Amygdala (tissue), 56 donors: ENCODE measurements at places on chromosomes 4 and X.
A peak's percentile ranks its signal among the peaks of the same experiment; 100 is the strongest.

- no peak for DNase-seq
Observed at GRCh38 chrX:47235691-47236103, 2.9 kb downstream of the USP11 start.

DNA sequence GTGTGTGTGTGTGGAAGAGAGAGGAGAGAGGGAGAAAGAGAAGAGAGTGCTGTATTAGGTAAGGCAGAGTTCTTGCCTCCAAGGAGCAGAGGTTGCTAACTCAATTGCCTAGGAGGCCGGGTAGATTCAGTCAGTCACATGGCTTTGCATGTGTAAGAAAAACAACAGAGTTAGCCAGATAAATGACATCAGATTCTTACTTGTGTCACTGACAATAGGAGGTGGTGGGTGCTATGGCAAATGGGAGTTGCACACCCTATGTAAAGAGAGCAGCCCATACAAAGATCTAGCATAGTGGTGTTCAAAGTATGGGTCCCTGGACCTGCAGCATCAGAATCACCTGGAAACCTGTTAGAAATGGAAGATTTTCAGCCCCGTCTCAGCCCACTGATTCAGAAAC lies 14.4 kb upstream of the PGRMC2 start:
- no peak for DNase-seq

GRCh38 chr4:77843628-77844027 lies 19.0 kb upstream of the MRPL1 start:
- no peak for DNase-seq

- no peak for DNase-seq
Observed at GRCh38 chr4:113673450-113673849, 88.1 kb downstream of the CAMK2D start.

DNA sequence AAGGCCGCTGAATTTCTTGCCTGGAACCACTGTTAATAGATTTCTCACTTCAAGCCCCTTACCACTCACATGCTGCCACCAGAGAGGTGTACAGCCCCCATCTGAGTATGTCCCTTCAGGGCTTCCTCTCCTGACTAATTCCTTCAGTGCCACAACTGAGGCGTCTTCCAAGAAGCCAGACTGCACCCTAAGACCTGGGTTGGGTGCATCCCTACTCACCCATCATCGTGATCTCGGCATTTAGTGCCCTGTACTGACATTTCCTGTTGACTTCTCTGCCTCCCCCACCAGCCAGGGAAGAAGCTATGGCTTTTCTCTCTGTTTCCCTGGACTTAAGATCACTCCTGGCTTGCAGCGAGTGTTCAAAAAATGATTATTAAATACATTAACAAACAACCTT lies 40.4 kb upstream of the MAP3K15 start:
- DNase-seq, result no peak

DNA sequence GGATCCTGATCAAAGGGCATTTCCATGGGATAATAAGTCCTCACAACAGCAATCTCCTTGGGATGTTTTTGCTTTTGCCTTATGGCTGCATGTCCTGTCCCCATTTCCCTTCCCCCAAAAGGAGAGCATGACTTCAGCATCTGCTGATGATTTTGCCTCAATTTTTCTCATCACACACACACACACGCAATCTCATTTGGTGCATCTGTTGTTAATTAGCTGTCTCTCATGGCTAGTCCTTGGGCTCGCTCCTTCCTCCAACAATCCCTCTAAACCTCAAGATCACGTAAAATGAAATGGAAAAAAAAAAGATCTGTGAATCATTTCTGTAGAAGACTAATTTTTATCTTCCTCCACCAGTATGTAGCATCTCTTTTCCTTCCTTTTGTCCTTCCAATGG lies 153.6 kb downstream of the RBMX2 start:
- no peak for DNase-seq

DNA sequence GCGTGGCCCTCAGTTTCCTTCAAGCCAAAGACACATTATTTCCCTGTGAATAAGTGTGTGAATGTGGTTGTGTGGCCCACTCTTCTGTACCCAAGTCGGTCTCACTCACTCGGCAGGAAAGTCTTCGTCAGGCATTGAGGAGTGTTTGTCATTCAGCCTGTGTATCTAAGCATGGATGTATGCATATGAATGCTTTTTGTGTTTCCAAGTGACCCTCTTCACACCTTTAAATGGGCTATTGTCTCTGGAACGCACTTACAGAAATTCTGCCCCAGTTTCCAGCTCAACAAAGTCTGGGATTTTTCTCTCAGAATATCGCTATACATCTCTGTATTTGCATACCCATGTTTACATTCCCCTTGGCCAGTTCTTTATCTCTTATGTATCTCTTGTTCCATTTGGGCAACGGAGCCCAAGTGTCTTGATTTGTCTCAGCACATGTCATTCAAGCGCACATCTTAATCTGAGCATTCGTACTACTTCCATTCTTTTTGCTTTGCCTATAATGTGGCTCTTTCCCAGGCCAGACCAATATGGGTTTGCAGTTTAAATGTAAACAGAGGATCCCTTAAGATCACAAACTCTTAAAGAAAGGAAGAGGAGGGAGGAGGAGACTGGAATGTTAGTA lies 4.8 kb downstream of the BCOR start:
- no peak for DNase-seq

DNA sequence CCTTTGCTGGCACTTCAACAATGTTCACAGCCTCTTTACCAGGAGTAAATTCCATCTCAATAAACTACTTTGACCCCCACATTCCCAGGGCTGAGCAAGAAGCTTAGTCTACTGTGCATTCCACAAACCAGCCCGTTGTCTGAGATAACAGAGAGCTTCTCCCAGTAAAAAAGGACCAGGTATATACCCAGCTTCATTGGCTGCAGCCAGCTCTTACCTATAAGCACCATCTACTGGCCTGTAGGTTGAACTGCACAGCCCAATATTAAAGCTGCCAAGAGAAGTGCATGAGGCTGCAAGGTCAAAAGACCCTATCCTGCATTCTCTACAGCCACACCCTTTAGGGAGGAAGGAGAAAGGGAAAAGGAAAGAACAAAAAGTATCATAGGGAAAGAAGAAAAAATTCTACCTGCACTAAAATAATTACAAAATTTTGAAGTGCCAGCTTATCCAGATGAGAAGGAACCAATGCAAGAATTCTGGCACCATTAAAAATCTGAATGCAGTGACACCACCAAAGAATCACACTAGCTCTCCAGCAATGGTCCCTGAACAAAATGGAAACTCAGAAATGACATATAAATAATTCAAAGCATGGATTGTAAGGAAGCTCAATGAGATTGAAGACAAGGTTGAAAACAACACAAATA lies 45.7 kb upstream of the INTU start:
- DNase-seq, result no peak

DNA sequence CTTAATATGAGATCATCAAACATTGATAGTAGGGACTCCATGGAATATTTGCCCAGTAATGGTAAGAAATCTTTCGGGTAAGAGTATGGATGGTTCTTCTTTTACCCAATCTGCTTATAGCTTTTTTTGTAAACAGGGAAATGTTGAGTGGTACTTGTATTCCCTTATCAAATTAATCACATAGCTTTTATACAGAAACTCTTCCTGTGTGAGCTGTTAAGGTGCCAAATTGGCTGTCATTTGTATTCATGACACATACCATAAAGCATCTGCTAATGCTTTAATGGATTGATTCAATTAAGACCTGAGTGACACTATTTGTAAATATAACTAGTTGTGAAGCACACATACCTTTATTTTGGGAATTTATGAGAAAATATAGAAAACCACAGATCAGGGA lies 34.2 kb downstream of the KLF3 start:
- DNase-seq, result no peak

DNA sequence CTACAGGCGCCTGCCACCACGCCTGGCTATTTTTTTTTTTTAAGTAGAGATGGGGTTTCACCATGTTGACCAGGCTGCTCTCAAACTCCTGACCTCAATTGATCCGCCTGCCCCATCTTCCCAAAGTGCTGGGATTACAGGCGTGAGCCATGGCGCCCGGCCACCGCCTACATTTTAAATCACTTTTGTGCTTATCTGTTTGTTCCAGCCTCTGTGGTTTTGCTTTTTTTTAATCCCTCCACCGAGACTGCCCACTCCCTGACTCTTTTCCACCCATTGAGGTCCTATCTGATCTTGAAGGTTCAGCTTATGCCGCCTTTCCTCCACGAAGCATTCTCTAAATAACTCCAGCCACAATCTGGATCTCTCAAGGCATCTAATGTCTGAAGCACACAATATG lies 73.5 kb downstream of the CHRDL1 start:
- DNase-seq, result no peak

DNA sequence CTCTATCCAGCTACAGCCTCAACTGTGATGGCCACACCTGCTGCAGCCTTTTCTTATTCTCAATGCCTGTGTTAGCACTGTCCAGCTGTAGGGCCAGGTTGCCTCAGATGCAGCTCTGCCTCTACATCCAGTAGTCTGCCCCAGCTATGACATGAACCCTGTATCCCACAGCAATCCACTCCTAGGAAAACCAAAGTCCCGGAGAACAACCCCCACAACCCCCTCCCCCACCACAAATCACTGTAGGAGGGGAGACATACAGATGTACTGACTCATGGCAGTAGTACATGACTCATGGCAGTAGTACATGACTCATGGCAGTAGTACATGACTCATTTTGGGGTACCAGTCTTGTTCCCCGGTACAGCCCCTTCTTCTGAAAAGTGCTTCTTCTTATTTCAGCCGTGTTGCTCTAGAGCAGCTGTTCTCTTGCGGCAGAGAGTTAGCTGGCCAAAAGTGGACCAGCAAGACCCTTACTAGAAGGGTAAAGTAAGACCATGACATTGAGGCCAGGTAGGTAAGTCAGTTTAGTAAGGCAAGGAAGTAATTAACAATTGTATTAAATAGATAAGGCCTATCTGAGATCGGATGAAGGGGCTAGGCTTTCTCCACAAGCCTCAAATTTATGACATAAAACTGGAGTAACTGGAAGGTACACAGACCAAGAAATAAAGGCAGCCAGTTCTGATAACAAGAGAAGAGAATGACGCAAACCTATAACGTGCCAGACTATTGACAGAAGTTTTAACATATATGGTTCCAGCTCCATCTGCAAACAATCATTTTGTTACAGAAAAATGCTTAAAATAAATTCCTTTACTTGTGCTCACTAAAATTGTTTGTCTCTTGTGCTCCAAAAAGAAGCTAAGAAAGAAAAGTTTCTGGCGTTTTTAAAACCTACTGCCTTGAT lies 221.4 kb downstream of the TACR3 start:
- no peak for DNase-seq

DNA sequence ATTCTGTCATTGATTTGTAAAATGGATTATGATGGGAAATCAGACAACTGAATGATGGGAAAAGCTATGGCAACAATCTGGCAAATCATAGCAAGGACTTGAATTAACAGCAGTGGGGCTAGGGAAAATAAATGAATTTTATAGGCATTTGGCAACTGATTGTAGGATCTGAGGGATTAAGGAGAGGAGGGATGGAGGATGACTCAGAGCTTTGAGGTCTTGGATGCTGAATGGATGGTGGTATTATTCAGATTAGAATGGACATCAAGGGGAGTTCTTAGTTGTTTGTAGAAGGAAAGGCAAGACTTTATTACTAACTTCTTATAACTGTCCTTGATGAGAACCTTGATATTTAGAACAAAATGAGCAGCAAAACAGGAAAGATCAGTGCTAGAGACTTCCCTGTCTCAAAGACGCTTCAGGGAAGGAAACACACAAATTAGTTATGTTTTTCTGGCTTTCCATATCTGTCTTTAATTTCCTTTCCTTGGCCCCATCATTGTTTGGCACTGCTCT lies 51.4 kb upstream of the HHIP start:
- no peak for DNase-seq

- DNase-seq, result no peak
Observed at GRCh38 chrX:123237271-123237670, 53.2 kb downstream of the GRIA3 start.

- DNase-seq, result no peak
Observed at GRCh38 chr4:138178566-138178965, 63.6 kb downstream of the SLC7A11 start.

GRCh38 chrX:48631376-48632090 lies 34.2 kb downstream of the WDR13 start:
- peak; percentile 27 for DNase-seq

DNA sequence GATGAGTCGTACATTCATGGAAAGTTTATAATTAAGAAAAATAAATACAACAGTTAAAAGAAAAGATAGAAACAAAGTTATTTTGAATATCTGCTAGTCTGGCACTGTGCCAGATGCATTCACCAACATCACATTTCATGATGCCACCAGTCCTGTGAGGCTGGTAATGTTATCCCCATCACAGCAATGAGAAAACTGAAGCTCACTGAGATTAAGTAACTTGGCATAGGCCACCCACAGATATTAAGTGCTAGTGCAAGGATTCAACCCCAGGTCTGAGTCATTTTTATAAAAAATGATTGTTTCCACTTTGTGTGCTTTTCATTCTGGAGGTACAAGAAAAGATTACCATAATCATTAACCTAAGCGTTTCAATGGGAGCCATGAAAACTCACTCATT lies 65.0 kb upstream of the IL15 start:
- DNase-seq, result no peak

- no peak for DNase-seq
Observed at GRCh38 chr4:82045267-82045666, 328.5 kb downstream of the HNRNPD start.

DNA sequence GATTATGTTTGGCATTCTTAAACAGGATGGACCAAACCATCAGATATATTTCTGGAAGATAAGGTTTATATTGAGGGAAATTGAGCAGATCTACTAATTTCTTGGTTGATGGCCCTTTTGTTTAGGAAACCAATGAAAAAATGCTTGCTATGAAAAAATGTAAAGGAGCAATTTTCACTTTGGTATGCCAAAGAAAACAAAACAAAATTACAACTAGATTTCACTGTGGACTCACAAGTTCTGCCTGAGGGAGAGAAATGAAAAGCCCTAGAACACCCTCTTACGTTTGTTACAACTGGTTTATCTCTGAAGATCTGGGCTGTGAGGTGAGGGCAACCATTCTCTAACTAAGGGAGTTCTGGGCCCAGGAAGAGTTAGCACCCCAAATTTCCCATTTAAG lies 122.5 kb upstream of the IL15 start:
- DNase-seq, result no peak

DNA sequence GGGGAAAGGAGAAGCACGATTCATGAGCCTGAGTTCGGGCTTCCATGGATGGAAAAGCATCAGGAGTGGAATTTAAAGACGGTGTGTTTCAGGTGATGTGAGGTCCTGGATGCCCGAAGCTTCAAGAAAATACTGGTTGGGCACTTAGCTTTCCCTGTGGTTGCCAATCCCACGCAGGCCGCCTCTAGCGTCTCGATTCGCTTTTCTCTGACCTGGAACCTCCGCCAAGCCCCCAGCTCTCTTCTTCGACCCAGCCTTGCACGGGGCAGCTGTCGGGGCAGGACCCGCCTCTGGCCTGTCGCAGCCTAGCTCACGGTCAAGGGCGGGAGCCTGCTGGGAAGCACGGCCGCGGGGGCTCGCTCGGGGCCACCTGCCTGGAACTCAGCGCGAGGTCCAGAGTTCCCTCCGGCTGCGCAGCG lies 308 bp upstream of the TLR2 start:
- DNase-seq, result no peak

GRCh38 chr4:8185930-8186329 lies 13.2 kb upstream of the SH3TC1 start:
- DNase-seq, result no peak

DNA sequence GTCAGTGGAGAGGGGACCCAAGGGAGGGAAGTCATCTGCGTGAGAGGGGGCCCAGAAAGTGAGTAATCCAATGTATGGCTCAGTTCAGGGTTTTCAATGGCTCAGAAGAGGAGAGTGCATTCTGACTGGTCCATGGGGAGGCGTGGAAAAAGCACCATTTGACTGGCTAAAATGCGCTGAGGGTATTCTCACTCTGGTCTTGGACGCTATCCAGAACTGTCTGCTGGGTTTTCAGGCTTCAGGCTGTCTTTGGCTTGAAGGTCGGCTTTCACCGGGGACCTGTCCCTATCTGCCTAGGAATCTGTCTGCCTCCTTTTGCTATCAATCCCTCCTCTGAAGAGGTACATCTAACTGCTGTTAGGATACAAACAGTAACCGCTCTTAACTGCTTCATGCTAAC lies 26.4 kb downstream of the EPGN start:
- DNase-seq, result no peak
